ENCODE measurements at places on chromosomes 3 and 15. TPM values are rescaled to one million over a fixed set of nuclear protein-coding genes. Genes with fewer than 3 reads are reported as not detected.
A peak's percentile ranks its signal among the peaks of the same experiment; 100 is the strongest.

DNA sequence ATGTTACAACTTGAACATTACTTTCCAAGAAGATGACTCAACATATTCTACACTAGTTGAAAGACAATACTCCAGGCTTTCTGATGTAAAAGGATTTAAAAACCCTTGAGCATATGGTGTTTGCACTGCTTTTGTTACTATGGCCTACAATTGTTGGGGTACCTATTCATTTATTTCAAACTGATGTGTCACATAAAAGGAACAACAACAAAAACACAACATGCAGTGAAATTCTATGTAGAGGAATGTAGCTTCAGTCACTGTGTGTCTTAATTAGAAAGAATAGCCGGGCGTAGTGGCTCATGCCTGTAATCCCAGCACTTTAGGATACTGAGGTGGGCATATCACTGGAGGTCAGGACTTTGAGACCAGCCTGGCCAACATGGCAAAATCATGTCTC is 1.6 kb downstream of the SPATA16 start:
- DNase-seq = no peak

GRCh38 chr3:105177576-105177975 is 189.1 kb upstream of the ALCAM start:
- DNase-seq = no peak

- DNase-seq = no peak
Measured at GRCh38 chr15:27027229-27027628, 56.2 kb downstream of the GABRG3 start.

DNA sequence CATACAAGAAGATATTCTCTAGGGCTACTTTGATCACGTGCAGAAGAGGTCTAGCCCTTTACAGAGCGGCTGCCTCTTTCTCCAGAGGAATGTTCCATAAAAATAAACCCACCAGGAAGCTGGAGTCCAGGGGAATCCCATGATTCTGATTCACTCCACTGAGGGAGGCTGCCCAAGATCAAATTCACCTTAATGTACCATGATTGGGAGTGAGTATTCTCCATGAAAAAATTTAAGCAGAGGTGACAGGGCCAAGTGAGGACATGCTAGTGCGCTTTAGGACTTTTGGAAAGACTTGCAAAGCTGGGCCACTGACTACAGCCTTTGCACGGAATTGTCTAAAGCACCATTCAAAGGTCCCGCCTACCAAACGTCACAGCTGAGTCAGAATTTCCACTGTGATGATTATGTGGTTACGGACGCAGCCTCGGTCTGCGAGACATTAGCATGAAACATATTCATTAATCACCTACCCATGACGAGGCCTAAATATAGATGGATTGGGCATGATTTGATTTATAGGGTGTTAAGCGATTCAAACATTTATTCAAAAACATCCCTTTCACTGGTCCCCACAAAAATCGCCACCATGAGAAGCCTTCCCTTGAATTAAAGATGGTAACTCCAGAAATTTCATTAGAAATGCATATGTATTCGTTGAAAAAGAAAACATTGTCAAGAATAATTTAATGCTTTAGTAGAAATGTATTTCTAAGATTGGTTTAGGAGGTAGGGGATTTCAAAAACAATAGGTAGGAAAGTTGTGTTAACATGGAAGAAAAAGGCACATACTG is 152.6 kb downstream of the GREM1 start:
- DNase-seq = no peak

- DNase-seq = no peak
Measured at GRCh38 chr15:75578173-75578947, 755 bp downstream of the PTPN9 start.

GRCh38 chr15:80203361-80203885 is 48.6 kb downstream of the CTXND1 start:
- DNase-seq = no peak

DNA sequence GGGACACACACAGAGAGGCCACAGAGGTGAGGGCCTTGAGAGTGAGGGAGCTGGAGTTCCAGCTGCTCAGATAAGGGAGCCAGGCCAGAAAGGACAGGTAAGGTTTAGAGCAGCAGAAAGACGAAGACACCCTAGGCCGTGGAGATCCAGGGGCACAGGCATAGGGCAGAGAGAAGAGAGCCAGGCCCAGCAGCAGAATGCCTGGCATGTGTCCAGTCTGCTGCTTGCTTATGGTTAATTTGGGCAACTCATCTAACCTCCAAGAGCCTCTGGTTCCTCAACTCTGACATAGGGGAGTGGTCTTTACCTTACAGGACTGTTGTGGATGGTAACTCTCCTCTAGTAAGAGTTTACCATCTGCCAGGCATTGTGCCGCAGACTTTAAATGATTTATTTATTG is 35.9 kb downstream of the STARD5 start:
- DNase-seq = no peak

DNA sequence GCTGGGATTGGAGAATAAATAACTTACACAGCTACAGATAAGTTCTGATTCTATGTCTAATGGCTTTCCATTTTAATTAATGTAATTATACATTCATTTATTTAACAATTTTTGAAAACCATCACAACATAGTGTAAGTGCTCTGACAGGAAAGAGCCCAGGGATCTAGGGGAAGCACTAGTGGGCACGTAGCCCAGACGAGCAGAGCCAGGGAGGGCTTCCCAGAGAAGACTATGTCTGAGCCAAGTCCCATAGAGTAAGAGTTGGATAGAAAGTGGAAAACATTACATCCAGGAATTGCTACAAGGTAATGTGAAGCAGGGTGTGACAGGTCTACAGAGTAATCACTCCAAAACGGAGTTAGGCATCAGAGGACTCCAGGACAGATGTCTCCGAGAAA is 2.9 kb upstream of the HGD start:
- no peak for DNase-seq

GRCh38 chr15:65095011-65095746 is 18.6 kb downstream of the KBTBD13 start:
- DNase-seq = peak; percentile 66

GRCh38 chr3:30368978-30369377 is 237.4 kb upstream of the TGFBR2 start:
- no peak for DNase-seq

DNA sequence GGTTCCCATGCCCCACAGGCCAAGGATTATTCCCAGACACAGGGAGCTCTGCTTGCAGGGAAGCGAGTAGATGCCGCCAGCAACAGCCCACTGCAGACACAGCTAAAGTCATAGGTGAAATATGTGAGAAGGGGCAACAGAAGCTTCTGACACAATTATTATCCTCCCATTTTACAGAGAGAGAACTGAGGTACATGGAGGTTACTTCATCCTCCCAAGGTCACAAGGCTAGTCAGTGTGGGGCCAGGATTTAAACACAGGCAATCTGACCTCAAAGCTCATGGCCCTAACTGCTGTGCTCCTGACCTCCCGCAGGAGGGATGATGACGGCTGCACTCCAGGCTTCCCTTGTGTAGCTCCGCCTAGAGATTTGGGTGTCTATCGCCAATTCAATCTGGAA is 15.7 kb upstream of the FSIP1 start:
- DNase-seq = no peak

NEK10 gene
- total RNA-seq = 7.9 TPM

MEX3B gene
- total RNA-seq = 52.7 TPM

SMAD3 gene
- 23.2 TPM for total RNA-seq

PLXND1 gene
- total RNA-seq = 284 TPM

HGD gene
- not detected for total RNA-seq

CACNA2D2 gene
- 0.46 TPM for total RNA-seq

GATM gene
- not detected for total RNA-seq

Measured in chondrocyte (in vitro differentiated cells).